ENCODE measurements at places on chromosomes 7 and 10. TPM values are rescaled to one million over a fixed set of nuclear protein-coding genes. Genes with fewer than 3 reads are reported as not detected.

GRCh38 chr10:94631077-94631875, 52.3 kb upstream of the CYP2C18 start:
- no peaks in the 10 kb centered on the region for H3K4me1 ChIP-seq
- H3K27ac ChIP-seq = no peak overlapping the region
- H3K4me3 ChIP-seq = no peak overlapping the region
- no peaks in the 10 kb centered on the region for H3K27me3 ChIP-seq

DNA sequence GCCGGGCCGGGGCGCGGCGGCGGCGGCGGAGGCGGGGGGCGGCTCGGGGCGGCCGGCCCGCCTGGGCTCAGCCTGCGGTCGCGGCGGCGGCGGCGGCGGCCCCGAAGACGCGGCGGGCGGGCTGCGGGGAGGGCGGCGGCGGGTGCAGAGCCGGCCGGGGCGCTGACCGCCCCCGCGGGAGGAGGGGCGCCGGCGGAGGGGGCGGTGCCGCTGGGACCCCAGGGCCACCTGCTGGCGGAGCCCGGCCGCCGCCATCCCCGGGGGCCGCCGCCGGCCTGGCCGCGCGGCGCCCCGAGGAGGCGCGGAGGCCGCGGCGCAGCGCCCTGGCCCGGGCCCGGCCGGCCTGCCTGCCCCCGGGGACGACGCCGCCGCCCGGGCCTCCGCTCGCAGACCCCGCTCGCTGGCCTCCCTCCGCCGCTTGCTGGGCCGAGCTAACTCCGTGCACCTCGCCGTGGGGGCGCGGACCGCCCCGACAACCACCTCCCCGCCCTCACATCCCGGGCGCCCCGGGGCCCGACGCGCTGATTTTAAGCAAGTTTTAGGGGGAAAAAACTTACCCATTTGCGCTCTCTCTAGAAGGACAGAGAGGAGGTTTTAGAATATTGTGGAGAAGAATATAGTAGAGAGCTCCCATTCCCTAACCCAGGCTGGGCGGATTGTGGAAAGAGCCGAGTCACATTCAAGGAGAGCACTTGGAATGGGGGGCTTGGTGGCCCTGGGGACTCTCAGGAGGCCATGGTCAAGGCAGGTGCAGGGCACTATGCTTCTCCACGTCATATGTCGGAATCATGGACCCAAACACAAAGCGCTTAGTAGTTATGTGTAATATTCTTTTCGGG, at the start of gene BEND7:
BEND7 (minus strand) TSS at position 140 of the 839 bp plus-strand sequence. CDS start 481 bp downstream, outside the sequence.
- H3K27me3 ChIP-seq = peaks cover 39% of the 10 kb centered on the region
- no peak for DNase-seq
- H3K4me3 ChIP-seq = no peak within 1 kb of the TSS
- no peaks in the 10 kb centered on the region for H3K36me3 ChIP-seq
- no peak within 1 kb of the TSS for H3K27ac ChIP-seq

- DNase-seq = no peak
- no peaks in the 10 kb centered on the region for H3K27me3 ChIP-seq
- H3K4me1 ChIP-seq = peaks cover 79% of the 10 kb centered on the region
- H3K4me3 ChIP-seq = no peak overlapping the region
- H3K36me3 ChIP-seq = no peaks in the 10 kb centered on the region
Measured at GRCh38 chr10:104334965-104335650, 3.2 kb downstream of the ITPRIP start.

C7orf57 gene
- not detected for total RNA-seq

MYPN gene
- not detected for total RNA-seq

DNA sequence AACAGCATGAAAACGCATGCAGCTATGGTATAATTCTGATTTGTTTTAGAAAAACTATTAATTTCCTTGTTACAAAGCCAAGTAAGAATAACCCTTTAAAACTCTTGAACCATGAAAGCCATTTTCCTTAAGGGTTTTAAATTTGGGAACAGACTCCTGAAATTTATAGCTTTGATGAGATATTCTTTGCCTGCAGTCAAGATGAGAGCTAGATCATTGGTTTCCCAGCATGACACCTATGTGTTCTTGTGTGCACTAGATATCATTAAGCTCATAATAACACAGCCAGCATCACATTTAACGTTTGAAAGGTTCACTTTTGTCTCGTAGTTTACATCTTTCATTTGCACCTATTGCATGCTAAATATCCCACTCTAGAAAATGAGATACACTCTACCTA, 202.2 kb downstream of the PHF14 start:
- DNase-seq = no peak
- H3K36me3 ChIP-seq = no peaks in the 10 kb centered on the region

GRCh38 chr7:116547347-116547746, 22.5 kb downstream of the CAV1 start:
- H3K27me3 ChIP-seq = no peaks in the 10 kb centered on the region
- DNase-seq = no peak
- no peaks in the 10 kb centered on the region for H3K36me3 ChIP-seq
- no peak overlapping the region for H3K4me3 ChIP-seq
- H3K4me1 ChIP-seq = no peaks in the 10 kb centered on the region

DNA sequence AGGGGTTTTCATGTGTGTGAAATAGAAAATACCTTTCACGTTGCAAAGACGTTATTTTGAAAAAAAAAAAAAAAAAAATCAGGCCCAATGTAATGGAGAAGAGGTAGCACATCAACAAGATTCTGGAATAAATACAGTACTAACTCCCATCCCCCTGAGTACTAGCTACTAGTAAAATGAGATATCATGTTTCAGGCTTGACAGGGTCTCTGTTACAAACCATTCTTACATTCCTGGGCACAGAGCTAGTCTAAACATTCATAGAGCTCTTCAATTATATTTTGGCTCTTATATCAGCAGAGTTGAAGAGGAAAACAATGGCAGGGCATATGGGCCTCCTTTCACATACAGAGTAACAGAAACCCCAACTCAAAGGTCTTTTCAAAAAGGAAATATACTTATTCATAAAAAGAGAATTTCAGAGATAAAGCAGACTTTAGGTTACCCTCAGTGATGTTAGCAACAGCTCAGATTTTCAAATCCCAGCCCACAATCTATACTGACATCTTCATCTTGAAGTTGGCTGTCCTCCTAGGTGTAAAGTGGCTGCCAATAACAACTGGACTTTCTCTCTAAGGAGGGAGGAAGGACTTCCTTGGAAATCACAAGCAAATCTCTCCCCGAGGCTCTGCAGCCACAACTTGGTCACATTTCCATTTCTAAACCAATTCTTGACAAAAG, 18.6 kb downstream of the C7orf33 start:
- H3K27me3 ChIP-seq = no peaks in the 10 kb centered on the region
- H3K4me1 ChIP-seq = peaks cover 6% of the 10 kb centered on the region
- no peak overlapping the region for H3K4me3 ChIP-seq
- no peak overlapping the region for H3K27ac ChIP-seq

SPDYE8 gene
- total RNA-seq = not detected

DNA sequence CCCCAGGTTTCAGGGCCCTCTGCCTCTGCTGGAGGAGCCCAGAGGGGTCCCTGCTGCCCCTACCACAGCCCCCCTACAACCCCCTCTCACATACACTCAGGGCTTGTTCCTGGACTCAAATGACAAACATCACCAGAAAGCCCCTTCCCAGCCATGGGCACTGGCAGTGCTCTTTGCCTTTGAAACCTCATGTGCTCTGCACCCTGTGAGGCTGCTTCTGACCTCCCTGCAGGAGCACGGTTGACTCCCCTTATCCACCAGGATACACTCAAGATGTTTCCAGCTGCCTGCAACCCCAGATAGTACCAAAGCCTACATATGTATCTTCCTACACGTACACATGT, 3.5 kb upstream of the ADIRF start:
- H3K36me3 ChIP-seq = no peaks in the 10 kb centered on the region
- no peaks in the 10 kb centered on the region for H3K27me3 ChIP-seq
- peaks cover 35% of the 10 kb centered on the region for H3K4me1 ChIP-seq
- no peak for DNase-seq
- no peak overlapping the region for H3K27ac ChIP-seq
- no peak overlapping the region for H3K4me3 ChIP-seq

DNA sequence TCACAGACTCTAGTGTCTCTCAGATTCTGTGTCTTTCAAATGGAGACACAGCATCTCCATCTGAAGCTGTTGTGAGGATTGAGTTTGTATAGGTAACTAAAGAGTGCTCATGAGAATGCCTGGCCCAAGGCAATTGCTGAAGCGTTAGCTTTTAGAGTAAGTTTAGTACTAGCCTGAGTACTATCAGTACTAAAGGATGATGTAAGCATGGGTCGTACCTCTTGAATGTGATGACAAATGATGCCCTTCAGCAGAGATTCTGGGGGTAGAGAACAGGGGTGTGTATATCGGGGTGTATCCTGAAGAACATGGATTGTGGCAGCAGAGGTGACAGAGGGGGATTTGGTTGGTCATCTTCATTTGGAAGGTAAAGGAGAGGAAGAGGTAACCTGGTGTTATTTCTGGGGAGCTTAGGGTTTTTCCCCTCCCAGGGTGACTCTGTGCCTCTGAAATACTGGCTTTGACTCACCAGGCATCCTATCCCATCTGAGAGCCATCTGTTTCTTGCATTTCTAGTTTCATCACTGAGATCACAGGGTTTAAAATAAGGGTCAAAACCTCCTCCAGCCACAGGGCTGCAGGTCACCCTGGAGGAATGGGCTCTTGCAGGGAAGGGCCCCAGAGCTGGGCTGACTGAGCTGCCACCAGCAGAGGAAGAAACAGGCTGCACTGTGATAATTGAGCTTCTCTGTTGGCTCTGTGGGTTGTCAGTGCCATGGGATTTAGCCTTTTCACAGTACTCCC, 756.0 kb downstream of the KCNMA1 start:
- no peak overlapping the region for H3K27ac ChIP-seq
- DNase-seq = no peak
- H3K27me3 ChIP-seq = no peaks in the 10 kb centered on the region
- H3K4me3 ChIP-seq = no peak overlapping the region
- H3K4me1 ChIP-seq = no peaks in the 10 kb centered on the region

DNA sequence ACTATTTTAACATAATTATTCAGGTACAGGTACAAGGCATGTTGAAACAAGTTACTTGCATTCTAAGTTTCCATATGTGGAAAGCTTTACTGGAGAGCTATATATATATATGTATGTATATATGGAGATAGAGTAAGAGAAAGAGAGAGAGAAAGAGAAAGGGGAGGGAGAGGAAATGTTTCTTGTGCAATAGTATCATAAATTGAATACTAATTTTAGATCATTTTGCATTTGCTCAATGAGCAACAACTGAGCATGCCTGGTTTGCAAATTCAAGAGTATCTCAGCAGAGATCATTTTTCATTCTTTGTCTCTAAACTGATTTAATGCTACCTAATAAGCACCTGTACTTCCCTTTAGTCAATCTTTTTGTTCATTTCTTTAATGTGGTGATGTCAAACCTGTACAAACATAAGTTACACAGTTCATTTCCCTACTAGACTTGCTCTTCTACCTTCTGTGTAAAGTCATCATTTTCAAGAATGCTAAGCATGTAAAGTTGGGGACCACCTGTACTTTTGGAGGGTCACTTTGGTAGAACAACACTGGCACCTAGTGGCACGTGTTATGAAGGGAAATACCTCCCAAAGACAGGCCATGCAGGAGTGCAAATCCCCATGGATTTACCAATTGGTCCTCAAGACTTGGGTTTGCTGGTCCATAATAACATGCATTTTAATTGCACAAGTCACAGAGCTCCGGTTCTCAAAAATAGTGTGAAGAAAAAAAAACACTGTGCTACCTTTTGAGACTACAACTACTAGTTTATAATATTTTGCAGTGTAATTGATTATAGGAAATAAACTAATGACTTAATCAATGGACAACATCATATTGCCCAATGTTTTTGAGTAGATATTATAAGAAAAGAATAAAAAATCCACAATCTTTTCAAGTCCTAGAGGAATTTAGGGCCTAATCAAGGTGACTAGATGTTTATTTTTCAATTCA, 431.2 kb upstream of the IGFBP3 start:
- H3K4me1 ChIP-seq = no peaks in the 10 kb centered on the region
- H3K4me3 ChIP-seq = no peak overlapping the region
- DNase-seq = peak; percentile 18
- H3K27me3 ChIP-seq = no peaks in the 10 kb centered on the region
- H3K36me3 ChIP-seq = no peaks in the 10 kb centered on the region

FAM25G gene
- total RNA-seq = not detected

GRCh38 chr10:114714281-114714741, 56.2 kb upstream of the ABLIM1 start:
- H3K4me1 ChIP-seq = no peaks in the 10 kb centered on the region
- no peaks in the 10 kb centered on the region for H3K27me3 ChIP-seq
- DNase-seq = no peak
- H3K4me3 ChIP-seq = no peak overlapping the region

DNA sequence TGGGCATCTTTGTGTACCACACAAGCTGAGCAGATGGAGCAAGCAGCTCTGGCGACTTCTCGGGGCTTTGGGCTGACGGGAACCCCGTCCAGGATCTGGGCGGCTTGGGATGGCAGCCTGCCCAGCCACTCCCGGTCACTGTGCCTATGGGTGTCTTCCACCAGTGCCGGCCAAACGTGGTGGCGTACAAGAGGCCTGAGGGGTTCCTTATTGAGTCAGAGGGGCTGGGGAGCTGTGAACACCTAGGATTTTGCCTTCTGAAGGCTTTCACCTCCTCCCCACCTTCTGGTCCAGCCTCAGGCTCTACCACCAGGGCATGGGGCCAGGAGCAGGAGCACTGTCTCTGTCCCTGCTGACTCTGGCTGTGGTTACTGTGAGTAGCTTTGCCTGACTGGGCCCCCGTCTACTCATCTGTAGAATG, 71.8 kb upstream of the PPIF start:
- H3K36me3 ChIP-seq = peaks cover 13% of the 10 kb centered on the region
- no peak overlapping the region for H3K4me3 ChIP-seq
- no peaks in the 10 kb centered on the region for H3K4me1 ChIP-seq
- H3K27me3 ChIP-seq = no peaks in the 10 kb centered on the region
- DNase-seq = no peak

GRCh38 chr10:113735913-113736312, 15.6 kb upstream of the PLEKHS1 start:
- H3K4me3 ChIP-seq = no peak overlapping the region
- H3K27ac ChIP-seq = no peak overlapping the region
- DNase-seq = no peak
- no peaks in the 10 kb centered on the region for H3K27me3 ChIP-seq
- H3K36me3 ChIP-seq = no peaks in the 10 kb centered on the region
- no peaks in the 10 kb centered on the region for H3K4me1 ChIP-seq

BUD23 gene
- 54.3 TPM for total RNA-seq

GRCh38 chr7:55539380-55539779, 32.9 kb downstream of the VOPP1 start:
- no peak overlapping the region for H3K4me3 ChIP-seq
- no peaks in the 10 kb centered on the region for H3K36me3 ChIP-seq
- DNase-seq = no peak
- H3K4me1 ChIP-seq = peaks cover 57% of the 10 kb centered on the region
- no peak overlapping the region for H3K27ac ChIP-seq

DNA sequence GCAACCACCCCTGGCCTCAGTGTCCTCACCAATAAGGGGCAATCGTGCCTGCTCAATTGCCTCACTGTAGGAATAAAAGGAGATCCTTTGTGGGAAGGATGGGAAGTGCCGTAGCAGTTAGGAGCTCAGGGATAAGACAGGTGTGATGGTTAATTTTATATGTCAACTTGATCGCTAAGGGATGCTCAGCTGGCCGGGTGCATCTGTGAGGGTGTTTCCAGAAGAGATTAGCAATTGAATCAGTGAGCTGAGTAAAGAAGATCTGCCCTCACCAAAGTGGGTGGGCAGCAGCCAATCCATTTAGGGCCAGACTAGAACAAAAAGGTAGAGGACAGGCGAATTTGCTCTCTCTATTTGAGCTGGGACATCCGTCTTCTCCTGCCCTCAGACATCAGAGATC, 46.3 kb downstream of the BUB3 start:
- H3K27me3 ChIP-seq = no peaks in the 10 kb centered on the region
- no peak overlapping the region for H3K27ac ChIP-seq
- no peak for DNase-seq
- H3K36me3 ChIP-seq = no peaks in the 10 kb centered on the region

POT1 gene
- 23.5 TPM for total RNA-seq

SUN3 gene
- not detected for total RNA-seq
